ENCODE measurements at places on chromosomes 6 and 20.

DNA sequence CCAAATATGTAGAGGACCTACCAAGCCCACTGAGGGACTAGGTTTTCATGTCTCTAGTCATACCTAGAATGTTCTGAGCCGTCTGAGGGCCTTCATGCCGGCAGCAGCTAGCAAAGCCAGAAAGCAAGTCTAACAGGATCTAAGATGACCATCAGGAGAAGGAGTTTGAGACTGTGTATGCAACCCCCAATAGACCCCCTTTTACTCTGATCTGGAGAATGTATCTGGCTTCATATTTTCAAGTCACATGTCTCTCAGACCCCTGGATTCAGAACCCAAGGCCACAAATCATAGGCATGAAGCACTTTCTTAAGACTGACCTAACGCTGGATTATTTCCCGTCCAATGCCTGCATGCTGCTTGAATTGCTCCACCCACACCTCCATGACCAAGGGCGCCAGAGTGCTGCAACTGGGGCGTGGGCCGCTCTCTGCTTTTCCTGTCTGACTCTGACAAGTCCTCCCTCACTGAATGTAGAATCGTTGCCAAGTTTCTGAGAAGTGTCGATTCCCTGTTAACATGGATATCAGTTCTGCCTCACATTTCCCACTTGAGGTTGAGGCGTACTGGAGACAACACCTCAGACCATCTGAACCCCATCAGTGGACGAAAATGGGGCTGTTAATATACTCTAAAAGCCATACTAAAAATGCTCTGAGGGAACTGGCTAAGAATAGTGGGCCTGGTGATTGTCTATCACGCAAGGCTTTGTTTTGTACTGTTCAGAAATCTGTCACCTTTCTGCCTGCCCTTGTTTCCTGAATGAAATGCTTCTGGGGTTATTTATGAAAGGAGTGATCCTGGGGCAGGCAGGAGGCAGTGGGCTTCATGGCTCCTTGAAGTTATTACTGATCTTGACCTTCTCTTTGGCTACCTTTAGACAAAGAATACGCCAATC is 23.9 kb upstream of the ASXL1 start:
- DNase-seq: no peak

DNA sequence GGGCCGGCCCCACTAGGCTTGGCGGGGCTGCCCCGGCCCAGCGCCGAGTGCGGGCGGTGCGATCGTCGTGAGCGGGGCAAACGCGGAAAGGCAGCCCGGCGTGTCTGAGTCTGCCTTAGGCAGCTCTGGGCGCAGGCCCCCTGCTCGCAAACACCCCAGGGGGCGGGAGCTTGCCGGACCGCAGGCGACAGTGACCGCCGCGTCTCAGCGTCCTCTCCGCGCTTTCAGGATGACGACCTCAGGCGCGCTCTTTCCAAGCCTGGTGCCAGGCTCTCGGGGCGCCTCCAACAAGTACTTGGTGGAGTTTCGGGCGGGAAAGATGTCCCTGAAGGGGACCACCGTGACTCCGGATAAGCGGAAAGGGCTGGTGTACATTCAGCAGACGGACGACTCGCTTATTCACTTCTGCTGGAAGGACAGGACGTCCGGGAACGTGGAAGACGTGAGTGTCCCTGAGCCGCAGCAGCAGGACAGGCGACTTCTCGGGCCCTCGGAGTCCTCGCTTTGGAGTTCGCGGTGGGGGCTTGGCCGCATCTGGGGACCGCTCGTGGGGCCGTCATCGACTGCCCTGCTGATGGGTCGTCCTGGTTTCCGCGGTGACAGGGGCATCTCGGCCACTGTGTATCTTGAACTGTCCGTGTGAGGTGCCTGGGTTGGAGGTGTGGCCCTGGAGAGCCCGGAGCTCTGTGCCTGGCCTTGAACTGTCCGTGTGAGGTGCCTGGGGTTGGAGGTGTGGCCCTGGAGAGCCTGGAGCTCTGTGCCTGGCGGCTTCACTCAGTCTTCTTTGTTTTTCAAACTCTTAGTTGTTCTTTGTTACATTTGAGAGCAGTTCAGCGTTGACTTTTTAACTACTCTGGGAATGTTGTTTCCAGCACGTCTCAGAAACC is 786 bp downstream of the ADRM1 start:
- no peak for DNase-seq

DNA sequence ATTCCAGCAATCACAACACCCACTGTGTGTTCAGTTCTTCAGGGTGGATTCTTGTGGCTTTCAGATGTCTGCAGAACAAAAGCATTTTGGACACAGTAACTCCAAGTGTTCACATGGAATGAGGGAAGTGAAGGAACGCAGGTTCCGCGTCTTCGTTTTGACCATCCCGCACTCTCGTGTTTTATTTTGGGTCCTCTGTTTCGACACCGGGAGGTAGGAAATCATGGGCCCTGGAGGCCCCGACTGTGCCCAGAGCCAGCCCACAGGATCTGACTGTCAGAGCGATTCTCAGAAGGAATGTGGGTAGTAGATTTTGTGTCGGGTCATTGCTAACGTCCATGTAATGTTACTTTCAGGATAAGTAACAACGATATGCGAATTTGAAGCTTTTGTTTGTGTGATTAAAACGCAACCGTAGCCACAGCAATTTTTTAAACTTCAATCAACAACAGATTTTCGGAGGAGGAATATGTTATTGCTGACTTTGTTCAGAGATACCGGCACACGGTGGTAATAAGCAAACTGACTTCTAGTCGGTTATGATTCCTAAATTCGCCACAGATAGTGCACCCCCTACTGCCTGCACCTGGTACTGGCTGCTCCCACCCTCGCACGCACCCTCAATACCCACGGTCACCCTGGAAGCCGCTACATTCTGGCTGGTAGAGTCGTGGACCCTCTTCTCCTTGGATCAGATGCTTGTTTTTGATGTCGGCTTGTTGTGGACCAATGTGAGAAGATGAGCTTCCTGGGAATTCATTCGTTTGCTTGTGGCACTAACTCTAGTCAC is 10.5 kb downstream of the NPEPL1 start:
- DNase-seq: no peak

- DNase-seq: no peak
Measured at GRCh38 chr6:76706631-76707030, 634.2 kb upstream of the IMPG1 start.

- no peak for DNase-seq
Measured at GRCh38 chr20:1293641-1294379, 27.7 kb downstream of the SNPH start.

DNA sequence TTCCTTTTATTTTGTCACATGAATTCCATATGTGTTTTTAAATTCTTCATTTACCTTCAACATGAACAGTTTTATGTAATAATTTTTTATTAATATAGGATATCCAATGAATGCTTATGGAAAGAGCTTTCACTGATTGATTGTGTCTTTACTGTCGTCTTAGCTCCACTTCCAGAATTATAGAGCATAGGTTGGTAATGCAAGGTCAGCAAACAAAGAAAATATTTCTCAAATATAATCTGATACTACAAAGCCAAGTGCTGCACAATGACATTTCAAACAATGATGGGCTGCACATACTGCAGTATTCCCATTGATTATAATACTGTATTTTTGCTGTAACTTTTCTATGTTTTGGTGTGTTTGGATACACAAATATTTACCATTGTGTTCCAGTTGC is 275.7 kb upstream of the RSPO3 start:
- DNase-seq: no peak

- DNase-seq: no peak
Measured at GRCh38 chr6:89412071-89413005, at the start of gene RRAGD. Gene RRAGD, minus strand, starts transcription at chr6:89412273. Its CDS starts 280 bp downstream, at chr6:89411993.

- DNase-seq: no peak
Measured at GRCh38 chr20:4989570-4989969, 11.7 kb downstream of the SLC23A2 start.

- no peak for DNase-seq
Measured at GRCh38 chr6:41937861-41938574, 3.6 kb downstream of the CCND3 start.

GRCh38 chr6:40956936-40957335 is 82.1 kb downstream of the UNC5CL start:
- no peak for DNase-seq

- no peak for DNase-seq
Measured at GRCh38 chr6:168162366-168162765, 83.4 kb upstream of the FRMD1 start.

GRCh38 chr6:105041880-105042279 is 85.0 kb downstream of the LIN28B start:
- no peak for DNase-seq

DNA sequence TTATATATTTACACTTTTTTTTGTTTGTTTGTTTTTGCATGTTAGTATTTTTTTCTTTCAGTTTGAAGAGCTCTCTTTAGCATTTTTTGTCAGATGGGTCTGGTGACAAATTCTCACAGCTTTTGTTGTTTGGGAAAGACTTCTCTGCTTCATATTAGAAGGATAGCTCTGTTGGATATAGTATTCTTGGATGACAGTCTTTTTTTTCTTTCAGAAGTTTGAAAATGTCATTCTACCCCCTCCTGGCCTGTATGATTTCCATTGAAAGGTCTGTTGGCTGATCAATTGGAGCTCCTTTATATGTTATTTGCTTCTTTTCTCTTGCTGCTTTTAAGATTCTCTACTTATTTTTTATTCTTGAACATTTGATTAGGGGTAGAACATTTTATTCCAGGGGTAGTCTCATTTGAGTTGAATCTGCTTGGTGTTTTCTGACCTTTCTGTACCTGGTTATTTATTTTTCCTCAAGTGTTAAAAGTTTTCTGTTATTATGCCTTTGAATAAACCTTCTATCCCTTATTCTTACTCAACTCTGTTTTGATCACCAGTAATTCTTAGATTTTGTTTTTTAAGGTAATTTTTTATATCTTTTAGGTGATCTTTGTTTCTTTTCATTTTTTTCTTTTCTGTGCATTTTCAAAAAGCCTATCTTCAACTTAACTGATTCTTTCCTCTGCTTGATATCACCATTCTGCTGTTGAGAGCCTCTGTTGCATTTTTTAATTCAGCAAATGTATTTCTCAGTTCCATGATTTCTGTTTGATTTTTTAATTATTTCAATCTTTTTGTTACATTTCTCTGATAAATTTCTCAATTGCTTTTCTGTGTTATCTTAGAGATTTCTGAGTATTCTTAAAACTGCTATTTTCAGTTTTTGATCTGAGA is 176.8 kb upstream of the ECI2 start:
- no peak for DNase-seq

- no peak for DNase-seq
Measured at GRCh38 chr20:16005021-16005914, 568.0 kb downstream of the KIF16B start.

DNA sequence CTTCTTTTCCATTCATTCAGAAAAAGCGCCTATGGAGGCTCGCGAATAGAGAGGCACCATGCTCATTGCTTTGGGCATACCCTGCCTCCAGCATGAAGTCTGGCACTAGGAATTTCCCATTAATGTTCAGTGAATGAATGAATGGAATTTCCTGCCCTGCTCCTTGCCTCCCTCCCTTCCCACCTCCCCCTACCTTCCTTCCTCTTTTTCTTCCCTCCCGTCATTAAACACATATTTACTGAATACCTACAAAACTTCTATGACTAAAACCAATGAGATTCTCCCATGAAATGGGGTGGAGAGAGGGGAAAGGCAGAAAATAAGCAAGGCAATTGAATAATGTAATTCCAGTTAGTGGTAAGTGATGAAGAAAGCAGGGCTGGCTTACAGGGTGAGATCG is 213.8 kb upstream of the AGPAT4 start:
- DNase-seq: no peak

- DNase-seq: no peak
Measured at GRCh38 chr6:158121335-158121734, 46.7 kb downstream of the SERAC1 start.

- DNase-seq: no peak
Measured at GRCh38 chr20:59680852-59681251, 76.5 kb downstream of the PHACTR3 start.
